Left ventricle myocardium superior (tissue), 1 donor: ENCODE measurements at places on chromosomes 1 and 21. TPM values are rescaled to one million over a fixed set of nuclear protein-coding genes. Genes with fewer than 3 reads are reported as not detected.

Gene OTUD3
- total RNA-seq, result 3.7 TPM

DNA sequence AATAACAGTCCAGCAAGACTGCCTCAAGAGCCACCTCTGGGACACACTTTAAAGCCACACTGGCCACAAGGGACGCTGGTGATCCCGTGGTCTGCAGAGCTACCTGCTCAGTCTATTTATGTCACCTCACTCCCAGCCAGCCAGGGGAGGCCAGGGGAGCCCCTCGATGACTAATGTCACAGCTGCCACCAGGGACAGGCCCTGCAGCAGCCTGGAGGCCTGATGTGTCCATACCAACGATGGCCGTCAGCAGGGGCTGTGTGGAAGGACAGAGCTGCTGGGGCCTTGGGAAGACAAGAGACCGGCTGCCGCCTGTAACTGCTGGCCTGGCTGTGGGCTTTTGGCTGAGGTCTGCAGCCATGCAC lies 71.0 kb downstream of the SIK1 start:
- DNase-seq, result no peak

DNA sequence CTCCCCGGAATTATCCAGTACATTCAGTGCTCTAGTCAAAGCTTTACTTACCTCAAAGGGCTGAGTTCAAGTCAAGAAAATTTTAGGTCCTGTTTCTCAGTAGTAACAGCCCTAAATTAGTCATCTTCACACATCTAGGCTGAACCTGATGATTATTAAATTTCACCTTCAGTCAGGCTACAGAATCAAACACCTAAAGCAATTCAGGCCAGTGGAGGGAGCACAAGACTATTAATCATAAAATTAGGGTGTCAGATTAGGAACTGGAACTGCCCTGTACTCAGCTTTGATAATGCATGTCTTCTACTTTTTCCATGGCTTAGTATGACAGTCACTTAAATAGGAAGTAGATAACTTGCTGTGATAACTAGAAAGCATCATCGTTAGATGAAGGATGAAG lies 28.4 kb upstream of the BCAS2 start:
- DNase-seq, result no peak

- no peak for DNase-seq
Measured at GRCh38 chr1:201634261-201634660, 95.3 kb downstream of the NAV1 start.

DNA sequence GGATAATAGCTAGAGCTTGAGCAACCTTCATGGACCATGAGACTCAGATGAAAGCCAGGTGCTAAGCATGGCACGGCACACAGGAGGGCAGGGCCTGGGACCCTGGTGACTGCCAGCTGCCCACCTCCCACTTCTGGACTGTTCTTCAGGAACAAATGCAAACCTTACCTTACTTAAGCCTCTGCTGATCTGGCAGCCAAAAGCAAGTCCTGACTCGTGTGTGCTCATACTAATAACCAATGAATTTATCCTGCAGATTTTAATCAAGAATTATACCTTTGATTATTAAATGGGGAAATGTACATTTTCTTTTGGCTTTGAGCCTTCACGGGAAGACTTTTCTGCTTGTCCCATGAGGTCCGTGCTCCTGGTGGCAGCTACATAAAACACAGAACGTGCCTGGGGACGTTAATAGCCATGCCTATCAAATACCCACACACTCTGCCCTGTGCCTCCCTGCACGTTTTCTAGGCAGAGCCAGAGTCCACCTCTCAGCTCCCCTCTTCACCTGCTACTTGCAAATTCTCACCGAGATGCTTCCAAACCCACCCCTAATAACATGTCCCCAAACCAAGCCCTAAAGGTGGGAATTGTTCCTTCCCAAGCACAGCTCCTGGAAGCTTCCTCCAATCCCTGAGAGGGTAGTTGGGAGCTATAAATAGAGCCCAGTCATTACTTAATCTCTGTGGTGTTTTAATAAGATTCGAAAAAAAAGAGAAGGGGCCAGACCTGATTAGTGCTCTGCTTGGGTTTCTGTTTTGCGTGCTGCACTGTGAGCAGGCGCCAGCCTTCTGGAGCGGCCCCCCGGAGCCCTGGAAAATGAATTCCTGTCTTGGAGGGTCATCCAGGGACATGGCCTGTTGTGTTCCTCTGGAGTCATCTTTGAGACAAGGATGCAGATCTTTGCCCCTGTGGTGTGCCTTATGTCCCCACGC lies 33.5 kb downstream of the SLC1A7 start:
- no peak for DNase-seq

GRCh38 chr1:12229386-12229834 lies 420 bp upstream of the VPS13D start:
- DNase-seq, result no peak
